ENCODE measurements at places on chromosomes 6 and 20.

DNA sequence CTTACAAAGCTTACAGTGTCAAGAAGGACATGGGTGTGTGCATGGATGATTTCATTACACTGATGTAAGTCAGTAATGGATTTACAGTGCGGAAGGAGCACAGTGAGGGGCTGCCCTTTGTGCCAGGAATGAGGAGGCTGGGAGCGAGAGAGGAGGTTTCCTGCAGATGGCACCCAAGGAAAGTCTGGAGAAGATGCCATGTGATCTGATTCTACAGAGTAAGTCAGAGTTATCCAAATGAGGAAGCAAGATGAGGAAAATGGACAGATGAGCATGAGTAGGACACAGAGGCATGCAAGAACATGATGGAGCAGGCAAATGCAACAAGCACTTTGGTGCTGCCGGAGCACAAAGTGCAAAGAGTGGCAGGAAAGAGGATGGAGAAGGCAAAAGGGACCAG, 29.7 kb downstream of the MAP7 start:
- no peak for DNase-seq

- no peak for DNase-seq
These were observed 332.4 kb downstream of the PRKN start for GRCh38 chr6:162395181-162395580.

DNA sequence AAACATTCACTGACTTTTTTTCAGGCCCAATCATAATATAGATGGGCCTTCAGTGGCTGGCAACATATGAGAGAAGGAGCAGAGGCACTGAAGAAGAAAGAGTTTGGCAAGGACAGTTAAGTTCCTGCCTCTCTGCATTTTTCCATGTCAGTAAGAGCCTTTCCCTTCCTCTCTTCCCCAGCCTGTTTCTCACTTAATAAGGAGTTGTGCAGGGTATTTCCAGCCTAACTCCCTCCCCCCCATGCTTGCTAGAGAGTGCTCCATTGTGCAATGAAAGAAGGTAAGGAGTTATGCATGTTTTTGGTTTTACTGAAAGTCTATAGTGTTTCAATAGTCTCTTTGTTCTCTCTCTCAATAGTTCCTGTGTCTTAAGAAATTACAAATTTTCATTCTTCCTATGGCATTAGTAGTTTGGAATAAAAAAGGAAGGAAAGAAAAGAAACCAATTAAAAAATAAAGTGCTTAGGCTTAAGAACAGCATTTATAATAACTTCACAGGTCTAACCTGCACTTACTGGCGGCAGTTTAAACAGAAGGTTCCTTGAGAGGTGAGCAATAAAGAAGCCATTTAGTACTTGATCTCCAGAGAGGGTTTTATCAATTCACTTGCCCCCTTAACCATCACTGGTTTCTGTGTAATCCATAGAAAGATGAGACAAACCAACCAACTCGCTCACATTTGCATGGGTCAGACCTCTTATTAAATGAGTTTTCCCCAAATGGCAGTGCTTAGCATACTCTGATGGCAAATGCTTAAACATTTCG, 251.1 kb downstream of the PTPRT start:
- DNase-seq, result no peak

GRCh38 chr6:134909701-134910592, 40.0 kb downstream of the ALDH8A1 start:
- peak; percentile 17 for DNase-seq

DNA sequence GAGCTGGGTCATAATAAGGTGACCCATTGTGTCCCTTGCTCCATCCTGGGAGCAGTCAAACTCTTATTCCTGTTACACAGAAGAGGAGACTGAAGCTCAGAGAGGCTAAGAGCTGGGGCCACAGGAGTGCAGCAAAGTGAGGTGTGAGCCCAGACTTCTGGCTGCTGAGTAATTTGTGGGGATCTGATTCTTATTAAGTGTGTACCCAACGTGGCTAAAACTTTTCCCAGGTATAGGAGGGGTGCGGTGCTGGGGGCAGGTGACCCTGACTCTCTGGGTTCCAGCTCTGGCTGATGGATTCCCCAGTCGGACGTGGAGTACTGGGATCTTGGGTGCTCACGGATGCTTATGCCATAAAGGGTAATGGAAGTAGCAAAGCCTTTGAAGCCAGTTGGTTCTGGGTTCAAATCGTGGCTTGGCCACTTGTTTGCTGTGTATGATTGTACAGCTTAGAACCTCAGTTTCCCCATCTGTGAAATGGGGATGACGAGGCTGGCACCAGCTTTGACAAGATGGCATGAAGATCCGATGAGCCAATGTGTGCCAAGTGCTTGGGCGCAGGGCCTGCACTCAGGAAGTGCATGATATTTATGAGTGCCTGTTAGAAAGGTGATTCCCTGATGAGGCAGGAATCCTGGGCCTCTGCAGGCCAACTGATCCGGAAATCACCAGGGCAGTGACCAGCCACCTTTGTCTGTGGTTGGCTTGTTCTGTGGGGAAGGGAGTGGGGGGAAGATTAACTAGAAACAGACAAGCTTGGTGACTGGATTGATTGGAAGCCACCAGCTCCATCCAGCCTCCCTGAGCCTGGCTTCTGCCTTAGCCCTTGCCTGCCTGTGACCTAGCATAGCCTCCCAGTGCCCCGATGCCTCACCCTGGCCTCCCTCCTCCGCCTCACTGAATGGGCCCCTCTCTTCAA, 6.0 kb downstream of the SRC start:
- DNase-seq, result no peak
